ENCODE measurements at places on chromosomes 7 and 10.

DNA sequence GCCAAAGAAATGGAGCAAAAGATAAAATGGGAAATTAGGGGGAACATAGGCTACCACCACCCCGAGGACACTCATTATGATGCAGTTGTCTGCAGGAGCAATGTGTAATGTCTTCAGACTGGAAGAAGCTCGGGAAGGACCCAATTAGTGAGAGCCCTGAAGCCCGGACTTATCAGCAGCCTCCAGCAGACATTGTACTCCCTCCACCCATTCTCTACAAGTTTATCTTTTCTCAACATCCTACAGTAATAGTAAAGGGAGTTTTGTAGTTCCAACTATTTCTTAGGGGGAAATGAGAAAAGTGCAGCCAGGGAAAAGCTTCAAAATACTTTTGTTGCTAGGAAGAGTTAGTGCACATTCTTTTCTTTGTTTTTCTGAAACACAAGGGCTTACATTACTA is 657.3 kb upstream of the COBL start:
- no peak for DNase-seq

- DNase-seq, result no peak
Measured at GRCh38 chr7:126605553-126605952, 647.2 kb downstream of the GRM8 start.

DNA sequence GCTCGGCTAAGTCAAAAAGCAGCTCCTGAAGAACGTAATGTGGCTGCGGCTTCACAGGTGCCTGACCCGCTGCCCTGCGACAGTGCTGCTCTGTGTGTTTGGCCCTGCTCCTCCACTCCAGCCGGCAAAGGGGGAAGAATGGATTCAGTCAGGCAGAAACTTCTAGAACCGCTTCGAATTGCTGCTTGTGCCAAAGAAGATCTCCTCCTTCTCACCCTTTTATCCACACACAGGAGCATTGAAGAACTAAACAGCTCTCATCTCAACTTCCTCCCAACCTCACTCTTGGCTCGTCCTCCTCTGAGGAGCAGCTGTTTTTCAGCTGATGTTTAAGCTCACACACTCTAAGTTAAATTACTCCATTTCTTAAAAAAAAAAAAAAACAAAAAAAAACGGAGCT is 651.4 kb downstream of the INHBA start:
- DNase-seq, result no peak

DNA sequence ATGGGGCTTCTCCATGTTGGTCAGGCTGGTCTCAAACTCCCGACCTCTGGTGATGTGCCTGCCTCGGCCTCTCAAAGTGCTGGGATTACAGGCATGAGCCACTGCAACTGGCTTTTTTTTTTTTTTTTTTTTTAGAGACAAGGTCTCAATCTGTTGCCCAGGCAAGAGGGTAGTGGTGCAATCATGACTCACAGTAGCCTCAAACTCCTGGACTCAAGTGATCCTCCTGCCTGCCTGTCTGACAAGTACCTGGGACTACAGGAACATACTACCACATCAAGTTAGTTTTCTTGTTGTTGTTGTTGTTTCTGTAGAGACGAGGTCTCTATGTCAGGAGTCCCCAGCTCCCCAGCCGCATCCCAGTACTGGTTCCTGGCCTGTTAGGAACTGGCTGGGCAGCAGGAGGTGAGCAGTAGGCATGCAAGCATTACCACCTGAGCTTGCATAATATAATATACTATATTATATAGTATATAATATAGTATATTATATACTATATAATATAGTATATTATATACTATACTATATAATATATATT is 55.7 kb downstream of the TPK1 start:
- DNase-seq, result peak; percentile 7

DNA sequence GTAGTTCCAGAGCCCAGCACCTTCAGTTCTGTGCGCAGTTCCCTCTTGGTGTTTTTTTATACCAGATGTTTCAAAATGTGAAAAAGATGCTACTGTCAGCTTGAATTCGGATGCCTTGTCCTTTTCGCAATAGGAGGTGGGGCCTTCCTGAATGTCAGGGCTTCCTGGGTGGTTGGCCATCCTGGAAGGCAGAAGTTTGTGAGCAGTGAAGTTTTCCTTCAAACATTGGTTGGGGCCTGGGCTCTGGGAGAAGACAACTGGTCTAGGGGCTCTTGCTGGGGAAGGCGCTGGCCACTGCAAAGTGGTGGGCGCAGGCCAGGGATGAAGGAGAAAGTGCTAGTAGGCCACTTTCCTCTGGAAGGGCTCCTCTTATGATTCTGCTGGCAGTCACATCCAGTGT is 56.8 kb upstream of the JAZF1 start:
- DNase-seq, result no peak

DNA sequence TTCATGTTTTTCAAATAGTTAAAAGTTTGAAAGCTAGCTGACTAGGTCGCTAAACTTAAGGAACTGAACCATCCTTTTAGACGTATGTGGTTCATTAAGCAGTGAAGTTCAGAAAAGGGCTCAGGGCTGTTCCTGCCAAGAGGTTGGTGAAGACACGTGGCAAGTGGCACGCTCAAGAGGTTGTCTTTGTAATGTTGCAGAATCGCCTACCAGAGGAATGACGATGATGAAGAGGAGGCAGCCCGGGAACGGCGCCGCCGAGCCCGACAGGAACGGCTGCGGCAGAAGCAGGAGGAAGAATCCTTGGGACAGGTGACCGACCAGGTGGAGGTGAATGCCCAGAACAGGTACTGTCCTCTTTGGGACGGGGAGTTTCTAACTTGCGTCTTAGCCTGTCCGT is 57.8 kb upstream of the AGBL3 start:
- DNase-seq, result no peak

DNA sequence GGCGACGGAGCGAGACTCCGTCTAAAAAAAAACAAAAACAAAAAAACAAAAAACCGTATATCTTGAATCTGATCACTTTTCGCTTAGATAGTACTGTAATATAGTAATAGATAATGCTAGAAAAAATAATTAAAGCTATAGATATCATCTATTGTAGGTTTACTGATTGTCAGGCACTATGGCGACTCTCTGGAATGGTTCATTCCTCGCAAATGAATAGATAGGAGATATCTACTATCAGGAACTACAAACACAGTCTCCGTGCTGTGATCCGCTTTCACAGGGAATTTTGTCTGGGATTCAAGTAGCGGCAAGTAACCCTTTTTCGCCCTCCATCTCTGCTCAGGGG is 342 bp upstream of the MEIG1 start:
- DNase-seq, result no peak

DNA sequence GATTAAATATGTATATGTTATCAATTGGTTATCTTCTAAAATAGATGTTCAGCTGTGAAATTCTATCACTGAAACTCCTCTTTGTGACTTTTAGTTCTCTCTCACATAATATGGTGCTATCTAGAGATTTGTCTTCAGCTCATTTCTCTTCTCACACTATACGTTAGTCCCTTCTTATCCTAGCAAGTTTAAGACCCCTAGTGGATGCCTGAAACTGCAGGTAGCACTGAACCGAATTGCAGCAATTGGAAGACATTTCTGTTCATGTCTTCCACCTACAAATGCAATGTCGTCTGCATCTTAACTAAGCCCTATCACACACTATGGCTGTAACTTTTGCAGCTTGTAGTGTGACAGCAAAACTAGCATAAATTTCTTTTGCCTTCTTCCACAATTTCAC is 442.7 kb upstream of the POM121L12 start:
- DNase-seq, result no peak

GRCh38 chr7:101636822-101637623 is 7.9 kb upstream of the MYL10 start:
- DNase-seq, result no peak

DNA sequence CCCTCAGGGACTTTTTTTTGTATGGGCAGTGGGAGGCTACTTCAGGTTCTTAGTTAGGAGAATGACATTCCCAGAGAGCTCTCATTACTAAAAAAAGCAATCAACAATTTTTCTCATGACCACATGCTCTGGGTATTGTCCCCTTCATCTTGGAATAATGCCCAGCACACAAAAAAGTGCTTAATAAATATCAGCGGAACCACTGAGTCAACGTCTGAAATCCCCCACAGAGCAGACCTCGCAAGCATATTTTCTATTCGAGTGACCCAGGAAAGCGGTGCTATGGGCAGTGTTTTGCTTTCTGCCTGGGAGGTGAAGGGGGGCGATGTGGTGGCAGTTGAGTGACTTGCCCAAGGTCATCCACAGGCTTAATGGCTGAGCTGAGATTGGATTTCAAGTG is 493.4 kb upstream of the ZMIZ1 start:
- DNase-seq, result no peak

- DNase-seq, result no peak
Measured at GRCh38 chr10:92822964-92823363, 25.4 kb upstream of the EXOC6 start.

DNA sequence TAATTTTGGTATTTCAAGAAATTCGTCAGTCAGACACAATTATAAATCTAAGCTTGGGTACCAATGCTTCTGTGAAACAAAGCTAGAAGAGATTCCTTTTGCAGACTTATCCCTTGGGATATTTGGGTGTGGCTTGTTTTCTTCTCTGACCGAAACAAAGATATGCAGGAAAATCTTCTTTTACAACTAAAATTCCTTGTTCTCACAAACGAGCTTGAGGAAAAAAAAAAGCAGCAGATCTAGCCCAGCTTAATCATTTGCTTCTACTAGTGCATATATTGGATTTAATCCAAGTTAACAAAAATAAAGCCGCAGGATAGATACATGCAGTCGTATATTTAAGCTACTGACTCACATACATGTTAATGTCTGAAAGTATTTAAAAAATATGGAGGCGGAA is 104.2 kb downstream of the PRTFDC1 start:
- DNase-seq, result no peak

DNA sequence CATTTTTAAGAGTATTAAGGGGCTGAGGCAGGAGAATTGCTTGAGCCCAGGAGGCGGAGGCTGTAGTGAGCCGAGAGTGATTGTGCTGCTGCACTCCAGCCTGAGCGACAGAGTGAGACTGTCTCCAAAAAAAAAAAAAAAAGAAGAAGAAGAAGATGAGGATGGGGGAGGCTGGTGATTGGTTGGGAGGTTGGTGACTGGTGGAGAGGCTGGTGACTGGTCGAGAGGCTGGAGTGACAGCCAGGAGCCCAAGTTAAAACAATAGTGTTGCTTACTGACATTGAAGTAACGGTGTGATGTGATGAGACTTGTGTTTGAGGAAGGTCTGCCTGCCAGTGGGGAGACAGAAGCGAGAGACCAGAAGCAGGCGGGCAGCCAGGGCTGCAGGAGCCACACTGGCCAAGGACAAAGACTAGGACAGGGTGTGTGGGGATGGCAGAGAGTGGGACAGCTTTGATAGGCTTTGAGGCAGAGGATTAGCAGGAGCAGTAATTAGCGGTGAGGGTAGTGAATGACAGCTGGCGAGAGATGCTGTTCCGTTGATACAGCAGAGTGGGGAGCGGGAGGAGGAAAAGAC is 4.9 kb downstream of the SRRT start:
- DNase-seq, result no peak

DNA sequence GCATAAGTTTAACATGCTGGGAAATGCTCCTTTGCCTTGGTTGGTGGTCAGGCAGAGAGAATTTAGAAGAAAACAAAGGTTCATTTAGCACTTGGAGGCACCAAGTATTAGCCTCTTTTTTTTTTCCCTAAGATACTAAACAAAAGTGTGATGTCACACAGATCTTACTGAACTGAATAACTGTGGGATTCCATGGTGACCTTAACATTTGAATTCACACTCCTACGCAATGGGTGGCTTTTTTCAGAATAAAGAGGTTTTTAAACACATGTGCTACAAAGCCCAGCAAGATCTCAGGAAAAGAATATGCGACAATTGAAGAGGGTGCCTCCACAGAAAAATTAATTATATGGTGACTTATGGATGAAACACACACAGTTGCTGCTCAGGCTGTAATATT is 133.4 kb upstream of the ABCB5 start:
- DNase-seq, result no peak

- no peak for DNase-seq
Measured at GRCh38 chr7:55396233-55396785, 31.2 kb downstream of the LANCL2 start.

DNA sequence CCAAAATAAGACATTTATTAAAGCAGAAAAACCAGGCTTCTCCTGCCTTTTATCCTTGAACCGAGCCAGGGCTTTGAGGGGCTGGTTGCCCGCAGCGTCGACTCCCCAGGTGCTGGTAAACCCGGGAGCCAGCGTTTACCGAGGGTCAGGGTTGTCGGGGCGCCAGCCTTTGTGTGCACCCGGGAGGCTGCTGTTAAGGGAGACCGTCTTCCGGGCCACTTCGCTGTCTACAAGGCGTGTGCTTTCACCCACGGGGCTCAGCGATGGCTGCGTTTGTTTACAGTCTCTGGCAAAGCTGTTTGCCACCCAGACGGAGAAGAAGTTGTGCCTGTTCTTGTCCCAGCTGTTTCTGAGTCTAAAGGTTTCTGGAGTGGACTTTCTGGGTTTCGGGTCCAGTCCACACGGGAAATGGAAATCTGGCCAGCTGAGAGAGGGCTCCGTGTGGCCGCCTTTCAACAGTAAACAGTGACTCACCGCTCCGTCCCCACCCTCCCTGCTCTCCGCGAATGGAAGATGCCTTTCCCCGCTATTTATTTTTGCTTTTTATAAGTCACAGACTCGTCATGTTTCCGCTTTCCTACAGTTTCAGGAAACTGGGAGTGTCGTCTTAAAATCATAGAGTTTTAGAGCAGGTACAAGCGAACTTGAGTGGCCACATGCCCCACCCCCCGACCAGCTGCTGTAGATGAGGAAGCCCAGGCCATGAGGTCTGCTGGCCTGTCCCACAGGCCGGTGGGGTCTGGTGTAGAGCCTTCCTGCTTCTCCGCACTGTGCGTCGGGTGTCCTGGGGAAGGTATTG is 2.2 kb downstream of the MAFK start:
- DNase-seq, result peak; percentile 69

DNA sequence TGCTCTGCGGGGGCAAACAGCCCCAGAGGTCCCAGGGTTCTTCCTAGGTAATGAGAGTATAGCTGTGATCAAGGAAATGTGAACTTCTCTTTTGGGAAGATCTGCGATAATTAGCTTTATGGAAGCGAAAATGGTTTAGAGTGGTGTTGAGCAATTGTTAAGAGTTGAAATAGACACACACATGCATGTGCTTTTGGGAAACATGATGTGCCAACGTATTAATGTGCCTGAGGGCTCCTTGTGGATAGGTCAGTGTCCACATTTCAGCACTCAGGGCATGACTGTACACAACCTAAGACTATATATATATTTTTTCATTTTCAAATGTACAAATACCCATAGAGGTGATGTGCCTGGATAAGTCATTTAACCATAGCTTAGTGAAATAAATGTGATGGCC is 67.0 kb downstream of the GSDME start:
- no peak for DNase-seq

DNA sequence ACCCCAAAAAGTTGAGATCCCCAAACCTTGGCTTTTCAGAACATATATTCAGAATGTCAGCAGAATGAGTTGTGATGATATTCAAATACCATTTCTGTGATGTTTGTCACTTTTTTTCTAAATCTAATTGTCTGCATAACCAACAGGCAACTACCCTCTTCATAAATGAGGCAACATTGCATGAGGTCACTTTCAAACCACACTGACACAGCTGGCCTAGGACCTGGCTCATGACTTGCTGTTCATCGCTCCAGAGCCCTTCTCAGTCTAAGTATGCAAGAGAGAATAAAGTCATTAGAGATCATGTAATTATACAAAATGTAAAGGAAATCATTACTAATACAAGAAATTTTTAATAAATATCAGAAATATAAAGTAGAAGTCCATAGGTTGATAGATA is 681.9 kb downstream of the GRM8 start:
- DNase-seq, result no peak
